Muscle of back (tissue), 13 donors: ENCODE measurements at places on chromosomes 5 and 9. TPM values are rescaled to one million over a fixed set of nuclear protein-coding genes. Genes with fewer than 3 reads are reported as not detected.

FCHSD1 gene
- 3.6 TPM for polyA plus RNA-seq

CTXN3 gene
- 1.2 TPM for polyA plus RNA-seq

GABRA6 gene
- not detected for polyA plus RNA-seq

PCDHB12 gene
- polyA plus RNA-seq, result 2.8 TPM

- no peak for DNase-seq
Observed at GRCh38 chr9:109186857-109187520, 19.9 kb upstream of the FRRS1L start.

- DNase-seq, result peak; percentile 84
Observed at GRCh38 chr5:66958201-66958979, 238.2 kb downstream of the CD180 start.

DNA sequence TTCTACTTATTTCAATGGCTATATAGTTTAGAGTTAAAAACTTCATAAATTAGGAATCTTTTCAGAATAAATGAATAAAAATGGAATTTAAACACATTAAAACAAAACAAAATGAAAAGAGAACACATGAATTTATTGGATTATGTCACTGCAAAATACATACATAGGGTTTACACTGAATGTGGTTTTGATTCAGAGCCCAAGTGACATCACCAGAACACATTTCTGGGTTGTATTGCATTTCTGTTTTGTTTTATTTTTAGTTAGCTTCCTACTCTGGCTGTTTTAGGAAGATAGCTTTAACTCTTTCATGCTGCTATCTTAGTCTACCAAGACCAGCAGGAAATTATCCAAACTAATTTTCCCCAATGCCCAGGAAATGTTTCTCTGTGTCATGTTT is 1935.0 kb downstream of the EFNA5 start:
- peak; percentile 15 for DNase-seq
